ENCODE measurements at places on chromosomes 6 and 20.

DNA sequence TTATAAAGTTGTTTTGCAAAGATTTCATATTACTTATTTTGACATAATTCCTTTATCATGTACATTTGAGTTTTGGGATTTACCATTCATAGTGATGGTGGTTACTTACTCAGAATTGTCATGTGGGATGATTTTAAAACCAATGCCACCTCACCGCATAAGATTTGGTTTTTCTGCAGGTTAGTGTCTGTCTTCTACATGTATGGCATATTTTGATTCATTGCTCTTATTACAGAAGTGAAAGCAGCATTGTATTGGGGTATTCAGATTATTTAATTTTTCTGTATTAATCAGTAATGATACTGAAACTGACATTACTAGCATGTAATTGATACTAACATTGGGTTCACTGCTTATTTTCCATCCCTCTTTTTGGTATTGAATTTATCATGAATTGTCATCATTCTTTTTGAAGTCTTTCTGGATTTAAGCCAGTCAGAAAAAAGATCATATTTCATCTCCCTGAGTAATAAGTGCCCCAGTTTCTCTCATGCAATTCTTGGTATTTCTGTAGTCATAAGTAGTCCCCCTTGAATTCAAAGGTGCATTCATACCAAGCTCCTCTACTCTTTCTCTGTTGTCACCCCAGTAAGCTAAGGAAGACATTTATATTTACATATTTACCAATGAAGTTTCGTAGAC, 176.6 kb downstream of the BCKDHB start:
- DNase-seq = no peak

DNA sequence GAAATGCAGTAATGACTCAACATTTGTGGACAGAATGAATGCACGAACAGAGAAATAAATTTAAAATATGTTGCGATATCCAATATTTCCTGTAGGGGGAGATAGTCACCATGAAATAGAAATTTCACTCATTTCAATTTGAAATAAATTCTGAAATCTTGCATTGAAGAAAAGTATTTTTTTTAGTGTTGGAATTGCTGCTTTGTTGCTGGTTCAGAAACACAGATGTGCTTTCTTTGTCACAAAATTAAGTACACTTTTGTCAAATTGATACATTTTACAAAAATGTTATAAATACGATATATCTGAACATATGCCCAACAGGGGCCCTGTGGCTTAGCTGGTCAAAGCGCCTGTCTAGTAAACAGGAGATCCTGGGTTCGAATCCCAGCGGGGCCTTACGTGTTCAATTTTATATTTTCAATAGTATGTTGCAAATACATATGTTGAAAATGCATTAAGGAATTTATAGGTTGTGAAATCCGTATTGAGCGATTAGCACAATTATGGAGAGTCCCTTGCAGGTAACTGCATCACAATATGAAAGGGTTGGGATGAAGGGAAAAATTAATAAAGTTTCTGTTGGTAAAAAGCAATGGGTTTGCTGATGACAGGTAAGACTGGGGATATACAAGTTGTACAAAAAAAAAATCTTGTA, 85.4 kb upstream of the PRSS16 start:
- DNase-seq = no peak

DNA sequence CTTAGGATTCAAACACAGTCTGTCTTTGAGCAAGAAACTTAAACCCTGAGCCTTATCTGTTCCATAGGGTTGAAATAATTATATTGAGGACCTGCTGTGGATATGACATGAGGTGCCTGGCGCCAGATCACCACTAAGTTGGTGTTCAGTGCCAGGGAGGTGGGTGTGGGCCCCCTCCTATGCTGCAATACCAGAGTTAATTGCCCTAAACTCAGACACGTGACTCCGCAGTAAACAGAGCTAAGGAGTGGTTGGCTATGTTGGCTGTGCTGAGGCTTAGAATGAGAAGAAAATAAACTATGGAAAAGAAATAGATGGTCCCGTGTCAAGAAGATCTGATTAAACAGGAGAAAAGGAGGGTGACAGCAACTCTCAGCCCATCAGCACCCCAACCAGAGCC, 419.4 kb upstream of the JARID2 start:
- DNase-seq = no peak

DNA sequence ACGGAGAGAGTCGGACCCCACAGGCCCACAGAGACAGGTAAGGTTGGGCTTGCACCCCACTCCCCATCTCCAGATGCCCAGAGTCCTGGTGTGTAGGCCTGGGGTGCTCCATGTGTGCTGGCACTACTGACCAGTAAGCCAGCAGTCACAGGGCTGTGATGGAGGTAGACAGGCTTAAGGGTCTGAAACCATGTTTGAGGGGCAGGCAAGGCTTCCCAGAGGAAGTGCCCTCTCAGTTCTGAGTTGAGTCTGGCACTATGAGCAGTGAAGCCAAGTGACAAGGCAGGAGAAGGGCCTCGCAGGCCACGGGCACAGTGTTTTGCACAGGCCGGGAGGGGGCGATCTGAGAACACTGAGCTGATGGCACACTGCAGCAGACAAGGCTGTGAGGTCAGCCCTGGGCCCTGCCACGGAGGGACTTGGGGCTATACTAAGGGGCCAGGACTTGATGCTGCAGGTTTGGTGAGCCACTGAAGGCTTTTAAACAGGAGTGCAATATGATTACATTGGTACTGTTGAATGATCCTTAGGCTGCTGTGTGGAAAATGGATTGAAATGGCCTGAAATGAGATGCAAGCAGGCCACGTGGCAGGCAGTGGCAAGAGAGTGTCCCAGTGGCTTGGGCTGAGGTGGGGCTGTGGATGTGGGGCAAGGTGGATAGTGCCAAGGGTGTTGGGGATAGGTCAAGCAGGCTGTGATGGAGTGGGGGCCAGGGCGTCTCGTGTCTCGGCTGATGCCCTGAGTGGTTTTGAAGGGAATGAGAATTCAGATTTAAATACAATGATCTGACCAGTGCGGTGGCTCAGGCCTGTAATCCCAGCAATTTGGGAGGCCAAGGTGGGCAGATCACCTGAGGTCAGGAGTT, 20.3 kb downstream of the TTBK1 start:
- DNase-seq = peak; percentile 51

- DNase-seq = no peak
Observed at GRCh38 chr6:119361209-119361608, 11.6 kb upstream of the MAN1A1 start.

- DNase-seq = no peak
Observed at GRCh38 chr6:156464100-156464878, 312.9 kb upstream of the ARID1B start.

- DNase-seq = no peak
Observed at GRCh38 chr20:33282991-33283555, at the start of gene BPIFB1. BPIFB1 (plus strand) TSS chr20:33283214; CDS start chr20:33286074, 2,860 bp downstream.

- no peak for DNase-seq
Observed at GRCh38 chr20:45091366-45091765, 9.6 kb downstream of the KCNS1 start.

DNA sequence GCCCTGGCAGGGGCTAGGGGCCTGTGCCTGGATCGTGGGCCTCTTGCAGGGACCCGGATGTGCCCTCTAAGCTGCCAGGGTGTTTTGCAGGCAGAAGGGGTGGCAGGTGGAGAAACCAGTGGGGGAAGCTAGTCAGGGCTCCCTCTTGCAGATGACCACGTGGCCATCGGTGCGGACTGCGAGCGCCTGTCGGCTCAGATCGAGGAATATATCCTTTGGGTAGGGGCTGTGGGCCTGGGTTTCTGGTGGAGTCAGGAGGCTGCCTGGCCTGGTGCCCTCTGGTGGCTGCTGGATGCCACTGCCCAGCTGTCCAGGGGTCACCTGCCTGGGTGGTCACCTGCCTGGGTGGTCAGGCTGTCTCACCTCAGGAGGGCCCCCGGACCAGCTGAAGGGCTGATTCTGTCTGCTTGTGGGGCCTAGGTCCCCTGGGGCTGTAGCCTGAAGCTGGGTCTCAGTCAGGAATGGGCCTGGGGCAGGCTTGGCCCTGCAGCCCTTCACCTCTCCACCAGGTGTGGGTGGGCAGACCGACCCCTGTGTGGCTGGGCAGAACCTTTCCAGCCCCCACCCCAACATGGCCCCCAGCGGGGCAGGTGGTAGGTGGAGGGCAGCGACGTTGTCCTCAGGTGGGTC, 6.7 kb downstream of the TCEA2 start:
- no peak for DNase-seq

GRCh38 chr6:25899123-25899522, 25.1 kb upstream of the SLC17A3 start:
- no peak for DNase-seq

DNA sequence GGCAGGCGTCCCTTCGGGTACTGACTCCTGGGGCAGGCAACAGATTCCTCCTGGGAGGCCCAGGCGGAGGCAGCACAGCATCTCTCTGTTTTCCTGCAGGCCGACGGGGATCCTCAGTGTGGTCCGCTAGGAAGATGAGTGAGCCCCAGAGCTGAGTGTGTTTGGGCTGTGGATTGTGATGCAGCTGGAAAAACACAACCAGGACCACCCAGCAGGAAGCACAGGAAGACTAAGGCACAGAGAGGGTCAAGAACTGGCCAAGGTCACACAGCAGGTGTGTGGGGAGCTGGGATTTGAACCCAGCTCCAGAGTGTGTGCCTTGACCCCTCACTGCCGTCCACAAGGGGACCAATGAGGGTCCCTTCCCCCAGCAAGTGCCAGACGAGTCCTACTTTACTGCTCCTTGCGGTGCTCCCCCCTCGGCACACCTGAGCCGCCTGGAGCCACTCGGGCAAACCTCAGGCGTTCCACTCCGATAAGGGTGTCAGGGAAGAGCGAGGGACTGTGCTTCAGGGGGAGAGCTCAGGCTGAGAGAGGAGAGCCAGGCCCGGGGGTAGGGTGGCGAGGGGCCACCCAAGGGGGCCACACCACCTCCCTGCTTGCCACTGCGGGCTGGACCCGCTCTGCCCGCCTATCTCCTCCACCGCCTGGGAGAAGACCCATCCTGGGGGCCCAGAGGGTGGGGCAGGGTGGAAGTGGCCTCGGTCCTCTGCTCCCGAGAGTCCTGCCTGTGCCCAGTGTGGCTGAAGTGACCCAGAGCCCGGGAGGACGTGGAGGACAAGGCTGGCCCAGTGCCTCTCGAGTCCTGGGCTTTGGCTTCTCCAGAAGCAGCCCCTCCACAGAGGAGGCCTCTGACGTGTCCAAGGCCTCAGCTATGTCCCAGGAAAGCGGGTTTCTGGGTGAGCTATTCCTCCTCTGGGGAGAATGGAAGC, 63.3 kb downstream of the YTHDF1 start:
- DNase-seq = no peak

Measured in stimulated activated CD8-positive, alpha-beta memory T cell treated with anti-CD3 and anti-CD28 coated beads, Interleukin-4, amount 100 ng/mL, for 1 hour (primary cell).